Right hindlimb (tissue), 1 donor: ENCODE measurements at places on chromosomes 11 and 22.
A peak's percentile ranks its signal among the peaks of the same experiment; 100 is the strongest.

- no peak for DNase-seq
Observed at GRCh38 chr22:27113211-27113635, 455.8 kb downstream of the MIAT start.

- DNase-seq = no peak
Observed at GRCh38 chr11:127795326-127795725, 792.0 kb downstream of the ETS1 start.

GRCh38 chr22:27930331-27931060 lies 11.4 kb upstream of the PITPNB start:
- DNase-seq = no peak

DNA sequence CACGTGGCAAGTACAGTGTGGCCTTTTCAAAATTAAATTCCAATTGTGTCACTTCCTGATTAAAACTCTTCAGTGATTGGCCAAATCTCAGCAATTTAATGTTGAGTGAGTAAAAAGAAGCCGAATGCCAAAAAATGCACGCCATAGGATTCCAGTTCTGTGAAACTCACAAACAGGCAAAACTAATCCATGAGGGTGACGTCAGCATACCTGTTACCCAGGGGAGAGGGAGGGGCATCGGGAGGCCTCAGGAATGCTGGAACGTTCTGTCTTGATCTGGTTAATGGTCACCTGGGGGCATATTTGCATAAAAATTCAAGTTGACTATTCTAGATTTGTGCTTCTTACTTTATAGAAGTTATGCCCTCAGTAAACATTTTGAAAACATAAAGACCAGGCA lies 39.9 kb upstream of the RAB1B start:
- DNase-seq = no peak

DNA sequence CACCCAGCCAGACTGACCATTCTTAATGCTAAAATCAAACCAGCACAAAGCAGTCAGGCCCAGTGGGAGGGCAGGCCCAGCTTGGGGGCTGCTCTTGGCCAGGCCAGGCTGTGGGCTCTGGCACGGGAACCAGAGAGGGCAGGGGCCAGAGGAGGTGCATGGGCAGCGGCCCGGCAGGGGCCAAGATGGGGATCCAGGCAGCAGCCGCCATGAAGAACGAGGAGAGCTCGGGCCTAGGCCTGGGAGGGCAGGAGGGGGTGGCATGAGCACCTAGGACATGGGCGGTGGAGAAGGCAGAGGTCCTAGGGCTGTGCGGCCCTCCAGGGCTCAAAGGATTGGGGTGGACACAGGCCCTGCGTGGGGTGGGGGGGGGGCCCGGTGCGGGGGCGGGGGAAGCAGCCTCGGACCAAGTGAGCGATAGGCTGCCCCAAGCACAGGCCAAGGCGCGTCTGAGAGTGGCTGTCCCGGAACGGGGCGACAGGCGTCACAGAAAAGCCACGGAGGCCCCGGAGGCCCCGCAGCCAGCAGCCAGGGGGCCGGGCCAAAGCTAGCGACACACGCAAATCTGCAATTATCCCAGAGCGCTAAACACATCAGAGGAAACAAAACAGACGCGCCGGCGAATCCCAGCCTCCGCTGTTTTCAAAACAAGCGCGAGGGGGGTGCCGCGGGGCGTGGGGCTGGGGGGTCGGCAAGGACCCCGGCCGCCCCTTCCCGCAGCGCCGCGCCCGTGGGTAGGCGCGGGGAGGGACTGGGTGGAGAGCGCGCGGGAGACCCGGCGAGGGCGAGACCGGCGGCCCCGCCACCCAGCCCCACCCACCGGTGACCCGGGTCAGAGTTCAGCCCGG lies 8.3 kb downstream of the PLXNB2 start:
- DNase-seq = peak; percentile 55

- no peak for DNase-seq
Observed at GRCh38 chr11:35531246-35531645, 5.8 kb upstream of the PAMR1 start.

DNA sequence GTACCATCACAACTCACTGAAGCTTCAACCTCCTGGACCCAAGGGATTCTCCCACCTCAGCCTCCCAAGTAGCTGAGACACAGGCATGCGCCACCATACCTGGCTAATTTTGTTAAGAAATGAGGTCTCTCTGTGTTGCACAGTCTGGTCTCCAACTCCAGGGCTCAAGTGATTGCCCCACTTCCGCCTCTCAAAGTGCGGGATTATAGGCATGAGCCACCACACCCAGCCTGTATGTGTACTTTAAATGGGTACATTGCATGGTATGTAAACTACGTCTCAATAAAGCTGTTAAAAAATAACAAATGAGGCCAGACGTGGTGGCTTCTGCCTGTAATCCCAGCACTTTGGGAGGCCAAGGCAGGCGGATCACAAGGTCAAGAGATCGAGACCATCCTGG lies 36.2 kb upstream of the DDX6 start:
- DNase-seq = no peak

DNA sequence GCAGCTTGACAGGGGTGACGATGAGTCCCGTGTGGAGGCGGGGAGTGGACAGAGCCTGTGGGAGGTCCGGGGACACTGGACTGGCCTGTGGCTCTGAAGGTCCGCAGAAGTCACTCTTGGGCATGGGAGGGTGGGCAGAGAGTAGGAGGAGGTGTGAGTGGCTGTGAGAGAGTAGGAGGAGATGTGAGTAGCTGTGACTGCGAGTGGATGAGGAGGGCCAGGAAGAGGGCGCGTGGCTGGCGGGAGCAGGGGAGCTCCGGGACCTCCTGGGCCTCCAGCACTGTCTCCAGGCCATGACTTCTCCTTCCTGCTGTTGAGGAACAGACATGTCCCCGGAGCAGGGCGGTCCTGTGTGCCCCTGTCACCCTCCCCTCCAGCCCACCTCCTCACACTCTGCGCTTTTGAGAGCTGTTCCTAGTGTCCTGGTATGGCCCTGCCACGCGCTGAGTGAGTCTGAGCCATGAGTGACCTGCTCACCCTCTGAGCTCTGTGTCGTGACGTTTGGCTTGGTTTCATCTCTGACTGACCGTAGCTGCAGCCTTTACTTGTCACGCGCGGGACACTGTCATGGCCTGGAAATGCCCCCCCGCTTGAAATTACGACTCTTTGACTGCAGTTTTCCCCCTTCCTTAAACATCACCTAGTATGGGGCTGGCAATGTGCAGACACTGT lies 391.5 kb downstream of the TBC1D22A start:
- no peak for DNase-seq

DNA sequence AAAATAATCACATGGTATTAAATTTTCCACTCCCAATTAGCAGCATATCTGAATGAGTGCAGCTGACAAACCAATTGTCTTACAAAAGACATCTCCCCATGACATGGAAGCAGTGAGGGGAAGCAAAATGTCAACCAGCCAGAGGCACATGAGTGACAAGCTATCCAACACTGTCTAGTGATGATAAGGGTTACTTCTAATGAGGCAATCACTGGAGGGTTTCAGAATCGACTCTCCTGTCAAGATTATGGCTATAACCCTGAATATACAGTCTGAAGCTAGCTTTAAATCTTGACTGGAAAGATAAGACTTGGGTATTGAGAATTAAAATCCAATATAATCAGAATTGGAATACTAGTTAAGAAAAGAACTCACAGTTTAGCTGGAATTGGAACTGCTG lies 50.3 kb downstream of the AMBRA1 start:
- DNase-seq = no peak

- DNase-seq = no peak
Observed at GRCh38 chr11:35247428-35247827, 108.5 kb downstream of the CD44 start.

DNA sequence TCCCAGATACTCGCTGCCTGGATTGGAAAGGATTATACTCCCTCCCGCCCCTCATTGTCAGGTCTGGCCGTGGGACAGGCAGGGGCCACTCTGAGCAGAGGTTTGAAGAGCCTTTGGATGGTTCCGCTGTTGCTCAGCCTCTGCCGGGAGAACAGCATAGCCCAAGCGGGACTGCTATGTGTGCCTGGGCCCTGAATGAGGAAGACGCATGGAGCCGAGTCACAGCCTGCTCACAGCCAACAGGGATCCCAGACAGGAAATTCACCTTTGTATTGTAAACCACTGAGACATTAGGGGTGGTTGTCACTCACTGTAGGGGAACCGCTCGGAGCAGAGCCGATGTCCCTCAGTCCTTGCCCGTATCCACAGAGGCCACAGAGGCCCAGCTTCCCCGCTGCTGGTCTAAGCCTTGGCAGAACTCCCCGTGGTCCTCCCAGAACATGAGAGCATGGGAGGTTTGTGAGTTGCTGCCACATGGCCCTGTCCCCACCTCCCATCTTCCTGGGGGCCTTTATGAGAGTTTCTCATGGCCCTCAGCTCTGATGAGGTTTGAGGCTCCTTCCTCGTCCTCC lies 10.7 kb upstream of the FAM118A start:
- no peak for DNase-seq

- DNase-seq = no peak
Observed at GRCh38 chr11:118304568-118305248, at the start of gene CD3E. Gene CD3E, plus strand, starts transcription at chr11:118304730. Its CDS starts 223 bp downstream, at chr11:118304953.

- DNase-seq = no peak
Observed at GRCh38 chr22:46791201-46791731, 28.8 kb downstream of the TBC1D22A start.

DNA sequence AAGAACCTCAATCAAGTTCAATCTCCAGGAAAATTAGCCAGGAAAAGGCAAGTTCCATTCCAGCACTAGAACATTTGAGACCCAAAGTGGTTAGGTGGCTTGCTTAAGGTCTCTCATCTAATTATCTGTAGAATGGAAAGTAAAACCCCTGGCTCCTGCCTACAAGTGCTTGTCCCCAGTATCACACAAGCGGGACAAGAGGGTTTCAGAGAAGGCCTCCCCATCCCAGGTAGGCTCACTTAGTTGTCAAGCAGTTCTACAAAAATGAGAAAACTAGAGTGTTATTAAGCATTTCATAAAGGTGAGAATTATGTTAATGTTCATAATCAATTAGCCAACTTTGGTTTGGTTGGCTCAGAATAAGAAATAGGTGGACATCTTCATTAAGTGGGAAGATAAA lies 5.5 kb downstream of the POU2AF1 start:
- DNase-seq = no peak

DNA sequence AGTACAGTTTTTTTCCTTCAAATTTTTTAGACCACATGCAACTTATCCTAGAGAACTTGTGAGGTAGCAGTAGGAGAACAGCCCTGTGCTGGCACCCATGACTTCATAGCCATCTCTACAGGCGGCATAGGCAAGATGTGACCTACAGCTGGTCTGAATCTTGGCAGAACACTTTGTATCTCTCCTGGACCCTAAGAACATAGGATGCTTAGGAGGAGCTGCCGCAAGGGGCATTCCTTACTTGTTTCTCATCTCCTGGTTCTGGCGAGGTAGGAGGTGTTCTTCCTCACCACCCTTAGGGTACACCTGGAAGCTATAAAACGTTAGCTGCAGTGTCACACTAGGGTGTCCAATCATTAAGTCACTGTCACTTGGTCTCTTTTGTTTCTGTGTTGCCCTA lies 16.4 kb downstream of the CWC15 start:
- DNase-seq = no peak

DNA sequence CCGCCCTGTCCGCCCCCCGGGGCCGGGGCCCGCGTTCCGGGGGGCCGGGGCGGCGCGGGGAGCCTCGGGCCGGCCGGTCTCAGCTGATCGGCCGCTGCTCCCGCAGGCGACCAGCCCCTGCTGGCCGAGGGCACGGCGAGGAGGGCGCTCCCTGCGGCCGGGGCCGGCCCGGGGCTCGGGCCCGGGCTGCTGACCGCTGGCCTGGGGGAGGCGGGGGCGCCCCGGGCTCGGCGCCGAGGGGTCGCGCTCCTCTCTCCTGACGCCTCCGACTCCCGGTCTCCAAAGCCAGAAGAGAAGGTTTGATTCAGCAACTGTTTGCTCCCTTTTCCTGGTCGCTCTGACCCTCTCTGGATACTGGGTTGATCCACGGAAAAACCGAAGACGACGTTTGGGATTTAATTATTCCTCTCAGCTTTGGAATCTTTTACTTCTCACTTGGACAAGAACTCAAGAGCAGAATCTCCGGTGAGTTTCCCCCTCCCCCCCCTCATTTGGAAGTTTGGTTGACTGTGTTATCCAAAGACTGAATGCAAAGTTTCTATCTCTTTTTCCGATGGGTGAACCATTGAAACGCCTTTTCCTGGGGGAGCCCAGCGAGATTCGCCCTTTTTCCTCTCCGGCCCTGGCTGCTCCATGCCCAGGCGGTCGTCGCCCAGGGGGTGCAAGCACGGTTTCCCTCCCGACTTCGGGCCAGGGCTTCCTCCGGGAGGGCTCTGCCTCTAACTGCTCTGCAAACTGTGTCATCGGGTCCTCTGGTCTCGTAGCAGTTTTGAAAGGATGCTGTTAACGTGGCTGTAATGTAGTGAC lies 725 bp downstream of the KDM2A start:
- peak; percentile 55 for DNase-seq

- DNase-seq = no peak
Observed at GRCh38 chr11:4491878-4492606, 9.6 kb downstream of the OR52K1 start.

DNA sequence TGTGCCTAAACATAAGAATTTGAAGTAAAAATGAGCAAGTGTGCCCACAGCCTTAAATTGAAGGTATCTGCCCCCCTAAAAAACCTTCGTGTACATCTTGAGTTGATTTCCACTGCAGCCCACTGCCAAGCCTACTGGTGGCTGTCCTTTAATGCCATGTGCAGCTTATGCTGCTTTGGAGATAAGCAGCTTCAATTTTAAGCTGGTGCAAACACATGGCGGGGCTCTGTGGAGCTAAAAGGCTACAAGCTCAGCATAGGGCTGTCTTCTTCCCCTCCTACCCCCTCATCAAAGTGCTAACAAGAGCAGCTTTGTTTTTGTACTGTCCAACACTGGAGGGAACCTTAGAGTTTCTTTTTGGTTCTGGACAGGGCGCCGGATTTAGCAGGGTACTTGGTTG lies 128.5 kb upstream of the LMO1 start:
- no peak for DNase-seq

- DNase-seq = no peak
Observed at GRCh38 chr11:117623831-117624271, 173.2 kb downstream of the DSCAML1 start.

DNA sequence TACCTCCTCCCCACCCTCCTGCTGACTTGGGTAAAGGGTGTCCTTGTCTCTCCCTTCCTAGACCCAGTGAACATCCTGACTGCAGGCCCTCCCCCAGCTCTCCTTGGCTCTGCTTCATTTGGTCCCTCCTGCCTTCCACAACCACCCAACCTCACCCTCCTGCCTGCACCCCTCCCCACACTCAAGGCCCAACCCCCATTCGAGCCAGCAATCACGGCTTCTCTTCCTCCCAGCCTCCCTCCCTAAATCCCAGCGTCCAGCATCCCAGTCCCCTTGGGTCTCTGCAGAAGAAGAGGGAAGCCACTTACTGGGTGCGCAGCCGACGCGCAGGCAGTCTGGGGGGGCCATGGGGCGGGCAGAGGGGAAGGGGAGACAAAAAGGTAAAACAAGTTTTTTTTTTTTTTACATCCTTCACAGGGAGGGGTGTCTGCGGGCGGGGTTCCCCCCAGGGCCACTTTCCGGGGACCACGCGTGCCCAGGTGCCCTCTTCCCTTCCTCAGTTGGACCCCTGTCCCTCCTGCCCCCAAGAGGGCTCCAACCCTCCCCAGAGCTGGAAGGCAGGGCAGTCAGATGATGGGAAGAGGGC lies 62.5 kb downstream of the SLC22A12 start:
- no peak for DNase-seq
